Right renal pelvis (tissue), 4 donors: ENCODE measurements at places on chromosomes 7 and 10. TPM values are rescaled to one million over a fixed set of nuclear protein-coding genes. Genes with fewer than 3 reads are reported as not detected.

The SUGCT gene
- polyA plus RNA-seq = 17.6 TPM

- no peak for DNase-seq
Measured at GRCh38 chr10:96439725-96440124, 74.0 kb downstream of the TLL2 start.

The PAPOLB gene
- polyA plus RNA-seq = 0.11 TPM

- no peak for DNase-seq
Measured at GRCh38 chr10:125606414-125607010, 76.5 kb downstream of the TEX36 start.

DNA sequence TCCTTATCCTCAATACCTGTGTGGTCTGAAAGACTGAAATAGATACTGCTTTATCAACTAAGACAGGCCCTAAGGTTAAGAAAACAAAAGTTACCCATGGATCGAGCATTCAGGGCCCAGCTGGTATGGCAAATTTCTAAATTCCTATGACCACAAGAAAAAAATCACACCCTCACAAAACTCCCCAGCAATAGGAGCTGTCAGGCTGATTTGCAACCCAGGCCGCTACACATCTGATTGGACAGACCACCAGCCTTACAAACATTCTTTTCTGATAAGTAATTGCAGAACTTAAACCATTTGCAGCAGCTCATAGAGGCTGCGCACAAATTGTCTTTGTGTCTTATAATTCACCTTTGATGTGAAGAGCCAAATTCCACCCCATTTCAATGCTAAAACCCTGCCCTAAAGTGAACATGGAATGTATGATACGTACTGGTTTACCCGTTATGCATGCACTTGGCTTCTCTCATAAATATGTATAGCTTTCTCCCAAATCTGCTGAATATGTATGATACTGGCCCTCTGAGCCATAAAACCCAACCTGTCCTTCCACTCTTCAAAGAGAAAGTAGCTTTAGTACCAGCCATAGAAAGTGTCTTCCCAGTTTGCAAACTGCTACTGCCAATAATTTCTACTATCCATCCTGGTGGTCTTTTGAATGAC lies 842.5 kb downstream of the GRID1 start:
- peak; percentile 6 for DNase-seq

- no peak for DNase-seq
Measured at GRCh38 chr10:99914236-99914635, 95.5 kb downstream of the DNMBP start.

The GPR15LG gene
- polyA plus RNA-seq = 1.1 TPM

DNA sequence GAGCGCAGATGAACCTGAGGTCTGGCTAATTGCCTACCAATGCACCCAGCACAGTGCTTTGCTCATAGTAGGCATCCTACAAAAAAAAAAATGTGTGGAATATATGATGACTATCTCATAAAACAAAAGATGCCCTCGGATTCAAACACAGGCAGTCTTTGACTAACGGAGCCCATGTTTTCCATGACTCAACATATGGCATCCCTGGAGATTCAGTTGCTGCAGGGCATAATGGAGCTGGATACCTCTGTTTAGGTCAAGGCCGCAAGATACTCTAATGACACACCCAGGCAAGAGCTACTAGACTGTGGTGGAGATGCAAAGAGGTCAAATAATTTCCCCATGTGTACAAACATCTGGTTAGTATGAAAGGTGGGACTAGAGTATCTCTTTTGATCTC lies 16.3 kb downstream of the CUBN start:
- DNase-seq = no peak

The IL6 gene
- polyA plus RNA-seq = not detected

The BCL7B gene
- polyA plus RNA-seq = 41.0 TPM

GRCh38 chr7:75813084-75813483 lies 522 bp downstream of the CCL24 start:
- no peak for DNase-seq

GRCh38 chr10:117563780-117564179 lies 21.2 kb downstream of the EMX2 start:
- DNase-seq = no peak

DNA sequence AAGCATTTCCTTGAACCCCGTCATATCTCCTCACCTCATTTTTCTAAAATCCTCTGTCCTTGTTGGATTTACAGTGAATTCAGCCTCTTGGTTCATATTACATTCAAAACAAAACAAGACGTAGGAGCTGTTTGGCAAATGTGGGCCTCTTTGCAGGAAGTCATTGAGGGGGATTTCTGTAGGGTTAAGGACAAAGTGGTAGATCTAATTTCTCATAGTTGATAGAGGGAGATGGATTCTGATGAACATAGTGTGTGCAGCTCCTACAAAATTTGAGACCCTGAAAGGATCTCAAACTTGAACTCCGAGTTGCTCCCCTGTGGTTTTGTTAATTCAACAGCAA lies 682 bp downstream of the TBXAS1 start:
- DNase-seq = no peak

DNA sequence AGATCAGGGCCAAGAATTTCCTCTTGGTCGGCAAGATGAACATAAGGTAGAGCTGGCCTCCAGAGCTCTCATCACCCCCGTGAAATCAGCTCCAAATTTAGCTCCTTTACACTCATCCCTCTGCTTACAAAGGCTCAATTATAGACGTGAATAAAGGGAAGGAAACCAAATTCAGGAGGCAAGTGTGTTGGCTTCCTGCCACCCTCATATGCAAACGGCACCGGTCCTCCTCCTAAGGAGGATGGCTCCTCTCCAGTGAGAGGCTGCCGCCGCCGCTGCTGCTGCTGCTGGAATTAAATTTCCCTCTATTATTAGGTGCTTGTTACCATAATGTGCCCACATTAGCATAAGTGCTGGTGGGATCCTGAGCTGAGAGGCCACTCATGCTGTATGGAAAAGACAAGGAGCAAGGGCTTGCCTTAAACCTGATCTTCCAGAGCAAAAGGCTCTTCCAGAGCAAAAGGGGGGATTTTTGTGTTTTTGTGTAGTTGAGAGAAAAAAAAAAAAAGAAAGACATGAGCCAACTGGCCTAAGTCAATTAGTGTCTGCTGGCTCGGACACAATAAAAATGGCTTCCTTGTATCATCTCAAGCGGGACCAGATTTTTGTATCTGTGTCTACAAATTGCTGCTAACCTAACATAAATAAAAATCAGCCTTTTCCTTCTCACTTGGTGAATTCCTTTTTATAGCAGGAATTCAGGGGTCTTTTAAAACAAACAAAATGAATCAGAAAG lies 68.4 kb downstream of the CDHR3 start:
- no peak for DNase-seq
